ENCODE measurements at places on chromosomes 5 and 9.

- no peak for DNase-seq
Measured at GRCh38 chr9:32677931-32678330, 42.5 kb upstream of the TAF1L start.

DNA sequence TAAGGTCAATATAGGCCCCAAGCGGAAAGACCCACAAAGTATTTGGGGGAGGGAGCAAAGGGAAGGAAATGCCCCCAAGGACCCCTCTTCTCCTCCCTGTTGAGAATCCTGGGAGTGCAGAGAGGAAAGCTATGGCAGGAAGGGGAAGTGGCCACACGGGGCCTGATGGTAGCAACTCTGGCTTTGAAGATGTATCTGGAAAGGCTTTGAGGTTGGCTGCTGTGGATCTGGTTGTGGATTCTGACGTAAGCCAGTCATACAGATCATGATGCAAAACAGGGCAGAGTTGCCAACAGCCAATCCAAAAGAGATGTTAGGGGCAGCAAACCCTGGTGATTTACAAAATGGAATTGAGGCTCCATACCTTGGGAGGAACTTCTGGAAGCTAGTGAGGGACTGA, 108.8 kb downstream of the PRKACG start:
- no peak for DNase-seq

GRCh38 chr5:147860641-147861025, 17.9 kb upstream of the SCGB3A2 start:
- DNase-seq, result no peak

GRCh38 chr5:176693477-176693851, 46.2 kb downstream of the TSPAN17 start:
- DNase-seq, result no peak

- DNase-seq, result no peak
Measured at GRCh38 chr5:157369507-157369906, 90.5 kb upstream of the NIPAL4 start.

GRCh38 chr5:76547891-76548524, 75.2 kb downstream of the F2RL2 start:
- DNase-seq, result no peak

GRCh38 chr9:107358986-107359385, 75.9 kb downstream of the RAD23B start:
- no peak for DNase-seq

GRCh38 chr5:132256086-132256782, 1.3 kb upstream of the PDLIM4 start:
- no peak for DNase-seq

- no peak for DNase-seq
Measured at GRCh38 chr5:41835645-41836044, 34.6 kb downstream of the OXCT1 start.

GRCh38 chr5:181241393-181241975, 2.2 kb downstream of the RACK1 start:
- peak; percentile 71 for DNase-seq

GRCh38 chr9:78848061-78848460, 551.1 kb downstream of the PSAT1 start:
- no peak for DNase-seq

GRCh38 chr9:14654932-14655331, 38.3 kb downstream of the ZDHHC21 start:
- DNase-seq, result no peak

- no peak for DNase-seq
Measured at GRCh38 chr9:130660683-130661450, 3.5 kb upstream of the PRDM12 start.

- no peak for DNase-seq
Measured at GRCh38 chr5:119353686-119354366, 2.0 kb upstream of the TNFAIP8 start.

- DNase-seq, result no peak
Measured at GRCh38 chr5:173138707-173139106, 5.6 kb upstream of the BNIP1 start.

- DNase-seq, result no peak
Measured at GRCh38 chr5:65137631-65138030, 344.1 kb downstream of the ADAMTS6 start.

- no peak for DNase-seq
Measured at GRCh38 chr5:12777342-12777741, 873.1 kb upstream of the CTNND2 start.

DNA sequence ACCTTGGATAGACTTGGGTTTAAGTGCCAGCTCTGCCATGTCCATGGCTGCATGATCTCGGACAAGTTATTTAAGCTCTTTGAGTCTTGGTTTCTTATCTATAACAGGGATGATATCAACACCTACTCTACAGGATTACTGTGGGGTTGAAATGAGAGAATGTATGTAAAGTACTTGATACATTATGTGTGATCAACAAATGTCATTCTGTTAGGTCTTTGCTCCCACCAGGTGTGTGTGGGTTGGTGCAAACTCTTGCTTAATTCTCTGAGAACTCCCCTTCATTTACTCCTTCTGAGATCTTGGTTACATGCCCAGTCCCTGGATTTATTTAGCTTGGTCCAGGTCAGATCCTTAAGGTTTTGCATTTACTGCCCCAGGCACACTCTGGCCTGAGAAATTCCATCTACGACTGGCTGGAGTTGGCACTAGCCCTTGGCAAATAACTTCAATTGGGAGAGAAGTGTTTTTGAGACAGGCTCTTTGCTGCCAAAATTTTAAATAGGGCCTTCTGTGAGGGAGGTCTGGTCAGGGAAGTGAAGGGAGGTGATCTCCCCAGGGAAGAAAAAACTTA, 63.5 kb upstream of the KLF9 start:
- no peak for DNase-seq

DNA sequence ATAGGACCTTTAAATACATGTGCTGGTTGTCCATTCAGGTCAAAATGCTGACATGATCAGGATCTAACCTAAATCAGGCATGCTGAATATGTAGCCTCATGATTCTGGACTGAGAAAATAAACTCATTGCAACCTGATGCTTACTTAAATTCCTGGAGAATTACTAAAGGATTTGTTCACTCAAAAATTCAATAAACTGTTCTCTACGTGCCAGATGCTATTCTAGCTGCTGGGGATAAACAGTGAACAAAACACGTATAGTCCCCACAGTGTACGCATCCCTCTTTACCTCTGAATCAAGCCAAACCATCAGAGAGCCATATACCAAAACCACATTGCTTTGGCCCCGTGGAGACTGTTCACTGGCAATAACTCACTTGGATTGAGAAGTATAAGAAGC, 6.1 kb downstream of the SCAI start:
- DNase-seq, result no peak

- DNase-seq, result no peak
Measured at GRCh38 chr5:154580422-154580821, 102.4 kb upstream of the HAND1 start.

DNA sequence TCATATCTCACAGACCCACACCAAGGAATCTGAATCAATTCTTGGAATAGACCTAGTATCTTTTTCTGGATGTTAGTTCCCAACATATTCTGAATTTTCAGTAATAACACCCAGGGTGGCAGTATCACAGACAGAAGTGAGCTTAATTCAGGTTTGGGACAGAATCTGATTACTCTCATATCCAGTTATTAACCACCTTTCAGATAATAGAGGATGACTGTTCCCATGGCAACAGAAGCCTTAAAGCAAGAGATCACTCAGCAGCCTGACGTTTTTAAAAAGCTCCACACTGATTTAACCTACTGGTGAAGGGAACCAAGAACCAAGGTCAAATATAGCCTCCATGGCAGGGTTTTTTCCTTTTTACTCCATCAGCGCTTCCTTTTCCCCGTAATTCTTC, 68.4 kb downstream of the ACTBL2 start:
- no peak for DNase-seq

DNA sequence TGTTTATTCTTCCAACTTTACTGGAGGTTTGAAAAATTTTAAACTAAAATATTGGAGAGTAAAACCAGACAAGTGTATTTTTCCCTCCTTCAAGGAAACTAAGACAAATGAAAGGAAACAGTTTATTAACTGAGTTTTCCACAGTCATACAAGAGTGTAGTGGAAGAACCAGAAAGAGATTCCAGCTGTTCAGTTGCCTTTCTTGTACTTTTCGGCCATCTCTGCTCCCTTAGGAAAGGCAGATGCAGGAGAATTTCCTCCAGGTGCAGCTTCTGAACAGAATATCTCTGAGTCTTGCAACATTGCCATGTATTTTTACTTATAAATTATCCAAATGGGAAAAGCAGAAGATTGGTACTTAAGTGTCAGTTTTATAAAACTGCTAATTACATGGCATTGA, 217.1 kb downstream of the MAST4 start:
- DNase-seq, result no peak

DNA sequence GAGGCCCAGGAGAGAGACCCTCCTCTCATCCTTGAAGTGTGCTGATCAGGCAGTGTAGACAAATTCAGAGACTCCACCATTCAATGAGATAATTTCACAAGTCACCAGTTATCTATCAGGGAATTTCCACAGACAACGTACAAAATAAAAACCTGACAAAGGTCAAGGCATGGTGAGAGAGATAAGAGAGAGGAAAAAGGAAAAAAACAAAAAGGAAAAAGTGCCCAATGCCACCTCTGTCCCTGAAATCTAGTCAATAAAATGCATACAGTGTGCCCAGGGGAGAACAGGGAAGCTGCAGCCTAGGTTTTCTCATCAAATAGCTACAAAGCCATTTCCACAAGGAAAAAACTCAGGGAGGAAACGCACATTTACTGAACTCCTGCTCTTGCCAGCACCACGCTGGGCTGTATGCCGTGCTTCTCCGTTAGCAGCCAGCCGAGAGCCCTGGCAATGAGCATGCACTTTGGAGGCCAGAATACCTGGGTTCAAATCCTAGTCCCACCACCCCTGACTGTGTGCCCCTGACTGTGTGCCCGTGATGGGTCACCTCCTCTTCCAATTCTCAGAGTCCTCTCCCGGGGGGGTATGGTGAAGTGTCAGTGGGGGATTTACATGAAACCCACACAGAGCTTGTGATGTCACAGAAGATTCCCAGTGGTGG, 11.6 kb downstream of the WHRN start:
- DNase-seq, result no peak

DNA sequence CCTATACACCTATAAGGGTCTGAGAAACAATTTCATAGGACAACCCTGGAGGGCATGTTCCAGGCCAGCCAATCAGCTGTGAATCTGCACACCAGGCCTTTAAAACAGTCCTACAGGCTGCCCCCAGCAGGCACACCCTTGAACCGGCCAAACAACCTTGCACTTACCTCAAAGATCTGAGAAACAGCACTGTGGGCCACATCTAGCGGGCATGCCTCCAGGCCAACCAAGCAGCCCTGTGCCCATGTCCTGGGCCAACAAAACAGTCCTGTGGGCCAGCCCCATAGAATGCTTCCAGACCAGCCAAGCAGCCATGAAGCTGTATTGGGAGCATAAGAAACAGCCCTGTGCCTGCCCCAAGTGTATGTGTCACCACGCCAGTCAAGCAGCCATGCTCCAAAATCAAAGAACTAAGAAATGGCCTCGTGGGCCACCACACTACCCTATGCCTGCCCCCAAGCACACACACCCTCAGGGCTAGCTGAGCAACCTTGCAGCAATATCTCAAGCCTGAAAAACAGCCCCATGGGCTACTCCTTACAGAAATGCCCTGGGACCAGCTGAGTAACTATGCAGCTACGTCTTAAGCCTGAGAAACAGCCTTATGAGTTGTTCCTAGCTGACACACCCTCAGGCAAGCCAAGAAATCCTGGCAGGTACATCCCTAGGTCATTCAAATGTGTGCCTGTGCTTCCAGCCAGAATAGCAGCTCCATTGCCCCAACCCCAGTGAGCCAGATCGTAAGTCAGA, 2243.8 kb upstream of the C9orf72 start:
- no peak for DNase-seq

GRCh38 chr9:112555101-112555643, 68.5 kb downstream of the KIAA1958 start:
- DNase-seq, result no peak

DNA sequence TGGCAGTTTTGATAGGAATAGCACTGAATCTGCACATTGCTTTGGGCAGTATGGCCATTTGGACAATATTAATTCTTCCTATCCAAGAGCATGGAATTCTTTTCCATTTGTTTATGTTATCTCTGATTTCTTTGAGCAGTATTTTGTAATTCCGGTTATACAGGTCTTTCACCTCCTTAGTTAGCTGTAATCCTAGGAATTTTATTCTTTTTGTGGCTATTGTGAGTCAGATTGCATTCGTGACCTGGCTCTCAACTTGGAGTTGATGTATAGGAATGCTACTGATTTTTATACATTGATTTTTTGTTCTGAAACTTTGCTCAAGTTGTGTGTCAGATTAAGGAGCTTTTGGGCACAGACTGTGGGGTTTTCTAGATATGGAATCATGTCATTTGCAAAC, 24.0 kb downstream of the TMEM161B start:
- DNase-seq, result no peak

DNA sequence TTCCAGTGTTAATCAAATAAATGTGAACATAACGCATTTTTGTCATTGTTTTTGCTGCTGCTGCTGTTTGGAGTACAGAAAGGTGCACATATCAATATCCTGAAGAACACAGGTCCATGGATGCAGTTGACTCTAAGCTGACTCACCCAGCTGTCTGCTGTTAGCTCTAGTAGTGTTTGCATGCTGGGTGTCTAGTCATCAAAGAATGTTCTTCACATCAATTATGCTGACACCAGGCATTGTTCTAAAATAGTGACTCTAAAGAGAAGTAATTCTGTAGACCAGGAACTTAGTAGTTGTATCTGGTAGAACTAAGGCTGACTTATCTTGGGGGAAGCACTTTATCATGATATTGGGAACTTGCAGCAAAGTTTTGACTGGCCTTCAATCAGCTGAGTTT, 55.7 kb upstream of the DPYSL3 start:
- no peak for DNase-seq

GRCh38 chr5:43137326-43137725, 16.6 kb downstream of the ZNF131 start:
- no peak for DNase-seq

DNA sequence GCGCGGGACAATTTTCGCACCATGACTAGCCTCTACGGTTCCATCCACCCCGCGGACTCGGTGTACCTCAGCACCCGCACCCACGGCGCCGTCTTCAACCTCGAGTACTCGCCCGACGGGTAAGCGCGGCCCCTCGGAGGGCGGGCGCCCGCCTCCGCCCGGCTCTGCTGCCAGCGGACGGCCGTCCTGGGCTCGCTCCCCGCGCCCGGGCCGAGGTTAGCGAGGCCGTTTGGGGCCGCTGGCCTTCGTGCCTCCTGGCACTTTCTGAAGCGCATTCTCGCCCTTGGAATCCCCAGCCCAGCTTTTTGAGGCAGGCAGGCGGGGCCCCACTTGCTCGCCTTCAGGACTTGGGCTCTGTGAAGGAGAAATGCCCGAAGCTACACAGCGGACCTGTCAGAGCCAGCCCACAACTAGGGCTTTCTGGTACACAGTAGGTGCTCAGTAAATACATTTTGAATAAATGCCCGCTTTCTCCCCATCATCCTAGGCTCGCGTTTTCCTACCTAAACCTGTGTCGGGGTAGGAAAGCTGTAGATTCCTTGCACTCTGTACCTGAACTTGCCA, 772 bp downstream of the DCAF10 start:
- DNase-seq, result no peak

DNA sequence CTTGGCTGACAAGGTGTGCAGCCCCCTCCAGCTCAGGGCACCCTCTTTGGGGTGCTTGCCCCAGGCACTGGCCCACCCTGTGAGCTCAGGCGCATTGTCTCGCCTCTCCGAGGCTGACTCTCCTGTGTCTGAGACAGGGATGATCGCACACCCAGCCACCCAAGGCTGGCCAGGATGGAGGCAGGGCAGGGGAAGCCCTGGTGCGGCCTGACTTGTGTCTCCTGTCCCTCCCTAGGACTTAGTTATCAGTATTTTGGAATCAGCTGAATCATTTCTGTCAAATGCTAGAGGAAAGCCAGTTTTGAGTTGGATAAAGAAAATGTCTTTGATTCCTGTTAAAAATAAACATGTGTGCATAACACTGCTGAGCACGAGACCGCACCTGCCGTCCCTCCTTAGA, 2.5 kb upstream of the DBH start:
- no peak for DNase-seq

Measured in CD4-positive, alpha-beta memory T cell (primary cell).